SJCRH30 (cell line): ENCODE measurements at places on chromosomes 7 and 10. TPM values are rescaled to one million over a fixed set of nuclear protein-coding genes. Genes with fewer than 3 reads are reported as not detected.

GRCh38 chr7:45917658-45918057 is 3.4 kb downstream of the IGFBP3 start:
- H3K27me3 ChIP-seq, result no peaks in the 10 kb centered on the region
- H3K36me3 ChIP-seq, result no peaks in the 10 kb centered on the region
- H3K4me3 ChIP-seq, result no peak overlapping the region
- H3K27ac ChIP-seq, result no peak overlapping the region
- H3K4me1 ChIP-seq, result no peaks in the 10 kb centered on the region; the same call in 1 of the 2 replicates
- peak; percentile 70 for DNase-seq

DNA sequence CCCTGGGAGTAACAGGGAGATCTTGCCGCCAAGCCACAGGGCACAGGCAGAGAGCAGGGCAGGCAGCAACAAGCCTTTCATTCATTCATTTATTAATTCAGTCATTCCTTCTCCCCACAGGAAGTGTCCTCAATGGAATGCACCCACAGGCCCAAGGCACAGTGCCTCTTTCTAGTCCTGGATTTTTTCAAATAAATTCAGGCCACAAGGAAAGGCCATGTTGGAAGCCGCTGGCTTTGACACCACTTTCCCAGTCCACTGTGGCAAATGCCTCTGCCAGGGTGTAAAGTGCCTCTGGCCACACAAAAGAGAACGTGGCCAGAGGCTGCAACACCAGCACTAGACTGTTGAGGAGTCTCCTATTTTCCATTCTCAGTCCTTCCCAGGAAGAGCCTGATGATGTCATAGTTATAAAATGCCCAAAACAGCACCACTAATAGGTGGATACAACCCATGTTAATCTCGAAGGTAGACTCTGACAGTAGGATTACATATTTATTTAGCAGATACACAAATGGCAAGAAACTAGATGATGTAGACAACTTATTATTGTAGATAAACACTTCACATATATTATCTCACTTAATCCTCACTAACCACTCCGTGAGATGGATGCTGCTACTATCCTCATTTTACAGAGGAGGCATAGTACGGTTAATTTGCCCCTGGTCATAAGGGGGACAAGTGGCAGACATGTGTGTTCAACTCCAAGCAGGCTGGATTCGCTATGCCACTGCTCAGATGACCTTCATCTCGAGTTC is 5.5 kb downstream of the JAZF1 start:
- DNase-seq, result no peak
- no peak overlapping the region for H3K27ac ChIP-seq
- H3K4me3 ChIP-seq, result no peak overlapping the region
- H3K4me1 ChIP-seq, result peaks cover 3% of the 10 kb centered on the region; the same call in 1 of the 2 replicates

SPAM1 gene
- total RNA-seq, result not detected in 2 replicates

CACNB2 gene
- 0.04 TPM in 1 of 2 replicates, not detected in the other for total RNA-seq

GRCh38 chr10:107557916-107558315 is 393.4 kb upstream of the SORCS1 start:
- no peaks in the 10 kb centered on the region for H3K27me3 ChIP-seq
- no peaks in the 10 kb centered on the region for H3K36me3 ChIP-seq
- peaks cover 36% of the 10 kb centered on the region for H3K4me1 ChIP-seq
- no peak overlapping the region for H3K27ac ChIP-seq
- H3K4me3 ChIP-seq, result no peak overlapping the region

- no peaks in the 10 kb centered on the region for H3K36me3 ChIP-seq
- no peaks in the 10 kb centered on the region; the same call in 1 of the 2 replicates for H3K27me3 ChIP-seq
- no peak for DNase-seq
- H3K4me1 ChIP-seq, result no peaks in the 10 kb centered on the region
- no peak overlapping the region for H3K4me3 ChIP-seq
Observed at GRCh38 chr7:39304668-39305405, 261.4 kb upstream of the YAE1 start.

ZNF212 gene
- total RNA-seq, result 10.0 and 11.5 TPM in 2 replicates

GRCh38 chr7:26531926-26532325 is 240.3 kb downstream of the SNX10 start:
- H3K27ac ChIP-seq, result no peak overlapping the region
- no peaks in the 10 kb centered on the region for H3K4me1 ChIP-seq
- no peak overlapping the region for H3K4me3 ChIP-seq
- no peak for DNase-seq

GRCh38 chr7:12716134-12716681 is 28.8 kb downstream of the ARL4A start:
- H3K27ac ChIP-seq, result no peak overlapping the region
- no peak overlapping the region for H3K4me3 ChIP-seq
- DNase-seq, result no peak

RTKN2 gene
- total RNA-seq, result 11.7 and 13.3 TPM in 2 replicates

EVX1 gene
- total RNA-seq, result not detected in 2 replicates

BICC1 gene
- 13.0 and 15.1 TPM in 2 replicates for total RNA-seq

DNA sequence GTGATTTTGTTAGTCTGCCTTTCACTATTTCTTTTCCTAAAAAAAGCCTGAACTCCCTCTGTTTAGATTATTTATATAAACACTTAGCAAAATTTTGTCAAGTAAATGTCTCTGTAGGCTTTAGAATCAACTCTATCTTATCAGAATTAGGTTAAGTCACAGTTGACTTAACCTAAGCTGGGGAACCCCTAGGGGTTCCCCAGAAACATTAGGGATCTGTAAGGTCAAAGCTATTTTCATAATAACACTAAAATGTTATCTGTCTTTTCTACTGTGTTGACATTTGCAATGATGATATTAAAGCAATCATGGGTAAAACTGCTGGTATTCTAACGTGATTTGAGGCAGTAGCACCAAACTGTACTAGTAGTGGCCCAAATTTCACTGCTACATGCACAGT is 24.3 kb downstream of the DYNC1I1 start:
- H3K27me3 ChIP-seq, result no peaks in the 10 kb centered on the region
- no peak overlapping the region for H3K27ac ChIP-seq
- H3K4me3 ChIP-seq, result no peak overlapping the region
- DNase-seq, result no peak
